ENCODE measurements at places on chromosomes 16 and 17.
A peak's percentile ranks its signal among the peaks of the same experiment; 100 is the strongest.

GRCh38 chr17:72171703-72172667 is 51.2 kb downstream of the SOX9 start:
- H3K4me3 ChIP-seq = no peak overlapping the region
- H3K27me3 ChIP-seq = no peaks in the 10 kb centered on the region
- H3K36me3 ChIP-seq = no peaks in the 10 kb centered on the region

- no peak overlapping the region for H3K27ac ChIP-seq
- no peaks in the 10 kb centered on the region for H3K27me3 ChIP-seq
- H3K4me3 ChIP-seq = no peak overlapping the region
- peaks cover 2% of the 10 kb centered on the region for H3K36me3 ChIP-seq
Measured at GRCh38 chr16:11727796-11728543, 14.7 kb downstream of the TXNDC11 start.

DNA sequence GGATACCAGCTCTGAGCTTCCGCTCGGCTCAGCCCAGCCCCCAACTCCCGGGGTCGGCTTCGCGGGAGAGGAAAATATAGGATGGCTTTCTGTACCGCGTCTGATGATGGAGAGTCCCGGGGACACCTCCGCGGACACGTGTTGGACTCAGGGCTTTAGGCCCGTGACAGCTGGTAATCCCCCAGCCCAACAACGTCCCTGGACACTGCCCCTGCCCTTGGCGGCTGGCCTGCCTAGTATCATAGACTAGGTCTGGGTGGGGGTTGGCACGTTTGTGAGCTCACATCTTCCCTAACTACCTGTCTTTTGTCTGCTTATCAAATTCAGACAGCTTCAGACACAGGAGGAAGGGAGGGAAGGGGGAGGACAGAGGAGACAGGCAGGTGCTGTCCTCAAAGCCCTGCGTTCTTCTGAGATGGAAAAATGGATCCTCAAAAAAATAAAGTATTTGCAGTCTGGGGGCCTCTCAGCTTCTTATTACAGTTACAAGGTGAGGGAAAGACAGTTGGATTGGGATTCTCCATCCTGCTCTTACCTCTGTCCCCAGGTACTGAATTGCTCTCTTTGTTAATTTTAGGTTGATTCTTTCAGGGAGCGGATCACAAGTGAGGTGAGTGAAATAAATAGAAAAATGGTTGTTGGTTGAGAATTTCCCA is 698 bp downstream of the PSME3 start:
- H3K4me3 ChIP-seq = peak overlapping the region; percentile 89
- peaks cover 42% of the 10 kb centered on the region for H3K36me3 ChIP-seq
- no peaks in the 10 kb centered on the region for H3K27me3 ChIP-seq
- DNase-seq = no peak
- peaks cover 4% of the 10 kb centered on the region for H3K4me1 ChIP-seq

- H3K4me1 ChIP-seq = peaks cover 9% of the 10 kb centered on the region
- H3K27me3 ChIP-seq = peaks cover 78% of the 10 kb centered on the region
- no peak overlapping the region for H3K27ac ChIP-seq
- H3K36me3 ChIP-seq = no peaks in the 10 kb centered on the region
Measured at GRCh38 chr16:56984639-56985038, 4.7 kb upstream of the NLRC5 start.

DNA sequence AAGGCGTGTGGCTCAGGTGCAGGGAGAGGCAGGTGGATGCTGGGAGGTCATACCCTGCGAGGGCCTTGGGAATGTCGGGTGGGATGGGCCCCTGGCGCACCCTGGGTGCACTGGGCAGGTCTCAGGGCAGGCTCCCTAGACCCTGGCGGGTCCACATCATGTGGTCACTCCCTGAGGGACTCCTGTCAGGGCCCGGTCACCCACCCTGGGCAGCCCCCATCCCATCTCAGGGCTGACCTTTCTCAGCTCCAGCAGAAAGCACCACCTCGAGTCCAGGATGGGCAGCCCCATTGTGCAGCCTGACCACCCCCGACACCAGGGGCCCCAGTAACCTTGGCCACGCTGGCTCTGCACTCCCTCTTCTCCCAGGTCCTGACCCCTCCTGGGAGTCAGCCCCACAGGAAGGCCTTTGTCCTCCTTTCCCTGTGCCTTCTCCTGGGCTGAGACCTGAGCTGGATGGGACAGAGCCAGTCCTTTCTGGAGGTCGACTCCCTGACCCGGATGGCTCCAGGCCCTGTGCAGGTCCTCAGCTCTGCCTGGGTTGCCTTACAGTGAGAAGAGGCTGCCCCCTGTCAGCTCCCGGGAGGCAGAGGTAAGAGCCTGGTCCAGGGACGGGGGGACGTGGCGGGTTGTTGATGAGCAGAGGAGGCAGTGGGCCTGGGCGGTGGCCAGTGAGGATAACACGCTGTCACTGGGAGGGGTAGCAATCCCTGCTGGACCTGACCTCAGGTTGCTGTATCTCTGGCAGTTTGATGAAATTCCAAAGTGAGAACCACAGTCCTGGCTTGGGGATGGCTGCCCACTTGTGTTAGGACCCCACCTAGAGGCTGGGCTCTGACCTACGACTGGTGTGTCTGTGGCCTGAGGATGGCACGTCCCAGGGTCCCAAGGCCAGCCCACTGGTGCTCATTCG is 77.9 kb downstream of the GOSR1 start:
- no peak overlapping the region for H3K27ac ChIP-seq
- DNase-seq = no peak
- H3K27me3 ChIP-seq = no peaks in the 10 kb centered on the region

- DNase-seq = no peak
- H3K27me3 ChIP-seq = no peaks in the 10 kb centered on the region
- no peaks in the 10 kb centered on the region for H3K36me3 ChIP-seq
Measured at GRCh38 chr16:78383118-78383517, 283.7 kb downstream of the WWOX start.

DNA sequence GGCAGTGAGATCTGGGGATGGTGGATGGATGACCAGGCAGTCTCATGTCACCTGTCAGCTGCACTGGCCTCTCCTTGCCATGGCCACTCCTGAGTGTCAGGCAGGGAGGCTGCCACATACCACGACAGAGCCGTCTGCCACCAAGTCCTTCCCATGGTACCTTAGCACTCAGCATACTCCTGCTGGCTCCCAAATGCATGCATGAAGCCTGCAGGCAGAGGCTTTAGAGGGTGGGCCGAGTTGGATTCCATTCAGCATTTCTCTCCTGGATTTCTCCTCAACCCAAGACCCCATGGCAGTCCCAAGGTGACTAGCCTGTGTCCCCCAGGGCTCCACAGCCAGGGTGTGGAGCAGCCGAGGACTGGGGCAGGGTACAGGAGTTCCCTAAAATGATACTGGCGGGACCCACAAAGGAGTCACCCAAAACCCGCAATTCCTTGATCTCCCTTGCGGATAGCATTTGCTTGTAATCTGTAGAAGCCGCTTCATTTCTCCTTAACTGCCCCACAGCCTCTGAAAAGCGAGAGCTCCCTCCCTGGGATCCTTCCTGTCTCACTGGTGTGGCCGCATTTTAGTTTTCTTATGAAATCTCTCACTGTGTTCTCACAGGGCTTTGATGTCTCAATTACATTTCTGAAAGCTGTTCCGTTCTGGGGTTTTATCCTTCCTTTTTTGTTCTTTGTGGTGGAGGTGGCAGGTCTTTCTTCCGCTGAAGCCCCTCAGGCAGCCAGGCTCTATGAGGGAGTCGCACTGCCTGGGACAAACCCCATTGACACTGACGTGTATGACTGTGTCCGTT is 141.4 kb downstream of the SOCS1 start:
- DNase-seq = no peak
- no peak overlapping the region for H3K4me3 ChIP-seq
- no peaks in the 10 kb centered on the region for H3K27me3 ChIP-seq
- no peak overlapping the region for H3K27ac ChIP-seq

- H3K36me3 ChIP-seq = no peaks in the 10 kb centered on the region
- H3K4me1 ChIP-seq = no peaks in the 10 kb centered on the region
- no peak overlapping the region for H3K4me3 ChIP-seq
- DNase-seq = no peak
- no peaks in the 10 kb centered on the region for H3K27me3 ChIP-seq
- no peak overlapping the region for H3K27ac ChIP-seq
Measured at GRCh38 chr16:9372934-9373890, 281.8 kb downstream of the HAPSTR1 start.

GRCh38 chr17:28071891-28072606 is 29.6 kb downstream of the NLK start:
- no peaks in the 10 kb centered on the region for H3K4me1 ChIP-seq
- no peaks in the 10 kb centered on the region for H3K27me3 ChIP-seq
- peaks cover 1% of the 10 kb centered on the region for H3K36me3 ChIP-seq
- no peak for DNase-seq
- no peak overlapping the region for H3K4me3 ChIP-seq

DNA sequence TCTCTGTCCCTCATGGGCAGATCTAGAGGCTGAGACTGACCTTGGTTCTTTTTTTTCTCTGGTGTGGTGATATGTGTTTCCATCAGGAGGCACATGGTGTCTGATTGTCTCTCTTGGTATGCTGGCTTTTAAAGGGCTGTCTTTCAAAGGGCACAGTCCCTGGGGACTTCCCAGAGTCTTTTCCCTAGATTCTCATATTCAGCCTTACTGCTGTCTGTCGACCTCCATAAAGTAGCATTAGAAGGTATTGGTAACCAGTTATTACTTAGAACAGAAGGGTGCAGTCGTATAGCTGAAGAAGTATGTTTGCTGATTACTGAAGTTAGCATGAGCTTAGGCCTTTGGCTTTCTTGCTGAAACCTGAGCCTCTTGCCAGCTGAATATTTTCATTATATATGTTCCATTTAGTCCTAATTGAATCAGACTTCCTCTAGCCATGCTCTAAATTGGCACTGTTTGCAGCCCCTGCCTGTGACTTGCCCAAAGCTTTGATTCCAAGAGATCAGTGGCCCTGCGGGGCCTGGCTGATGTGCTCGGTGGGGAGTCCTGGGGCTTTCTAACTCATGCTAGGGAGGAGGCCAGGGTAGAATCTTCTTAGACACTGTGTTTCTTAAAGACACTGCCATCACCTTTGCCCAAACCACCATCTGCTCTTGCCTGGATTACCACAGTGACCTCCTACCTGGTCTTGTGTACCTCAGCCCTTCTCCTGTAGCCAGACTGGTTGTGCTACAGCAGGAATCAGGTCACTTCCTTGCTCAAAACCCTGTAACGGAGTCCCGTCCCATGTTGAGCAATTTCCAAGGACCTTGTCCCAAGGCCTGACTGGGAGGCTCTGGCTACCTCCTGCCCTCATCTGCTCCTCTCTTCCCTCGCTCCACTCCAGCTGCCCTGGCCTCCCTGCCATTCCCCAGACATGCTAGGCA is 71.5 kb downstream of the WWP2 start:
- no peaks in the 10 kb centered on the region for H3K36me3 ChIP-seq
- no peak overlapping the region for H3K27ac ChIP-seq
- no peak for DNase-seq
- H3K4me1 ChIP-seq = peaks cover 6% of the 10 kb centered on the region
- H3K27me3 ChIP-seq = no peaks in the 10 kb centered on the region
- H3K4me3 ChIP-seq = peak overlapping the region; percentile 41

DNA sequence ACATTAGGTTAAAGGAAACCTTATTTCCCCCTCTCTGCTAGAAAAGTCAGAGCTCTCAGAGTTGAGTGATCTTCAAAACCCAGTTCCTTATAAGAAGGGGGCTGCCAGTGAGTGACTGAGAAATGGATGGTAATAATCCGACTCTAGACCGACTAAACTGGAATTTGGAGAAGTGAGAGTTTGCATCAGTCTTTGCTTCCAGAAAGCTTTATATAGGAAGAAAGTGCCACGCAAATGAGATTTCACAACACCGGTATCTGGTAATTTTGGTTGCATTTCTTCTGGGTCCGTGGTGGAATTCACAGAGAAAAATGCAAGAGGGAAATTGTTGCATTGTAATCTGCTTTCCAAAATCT is 271.4 kb downstream of the MAF start:
- no peak for DNase-seq
- no peaks in the 10 kb centered on the region for H3K27me3 ChIP-seq
- H3K4me1 ChIP-seq = no peaks in the 10 kb centered on the region

DNA sequence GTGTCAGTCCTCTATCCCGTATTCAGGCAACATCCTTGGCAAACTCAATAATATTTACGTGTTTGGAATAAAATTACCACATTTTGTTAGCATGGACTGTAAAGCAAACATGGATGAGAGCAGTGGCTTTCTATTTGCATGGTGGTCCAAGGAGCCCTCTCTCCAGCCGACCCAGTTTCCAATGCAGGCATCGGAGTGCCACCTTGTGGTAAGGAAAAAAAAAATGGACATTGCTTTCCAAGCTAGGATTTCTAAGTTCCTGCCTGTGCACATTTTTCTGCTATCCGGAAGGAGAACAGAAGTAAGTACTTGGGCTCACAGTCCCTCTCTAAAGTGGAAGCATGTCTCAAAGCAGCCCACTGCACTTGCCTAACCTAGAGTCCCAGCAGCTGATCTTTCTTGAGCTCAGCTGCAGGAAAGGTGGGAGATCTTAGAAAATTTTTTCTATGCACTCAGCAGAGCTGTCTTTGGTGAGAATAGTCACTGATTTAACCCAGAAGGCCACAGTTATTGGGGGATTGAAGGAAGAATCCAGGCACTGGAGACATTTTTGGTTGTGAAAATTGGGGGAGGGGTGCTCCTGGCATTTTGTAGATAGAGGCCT is 46.0 kb upstream of the ERCC4 start:
- H3K27me3 ChIP-seq = no peaks in the 10 kb centered on the region
- DNase-seq = peak; percentile 55
- H3K27ac ChIP-seq = no peak overlapping the region
- H3K36me3 ChIP-seq = no peaks in the 10 kb centered on the region

GRCh38 chr16:83779886-83780285 is 27.9 kb upstream of the HSBP1 start:
- H3K27ac ChIP-seq = no peak overlapping the region
- peaks cover 15% of the 10 kb centered on the region for H3K4me1 ChIP-seq
- H3K4me3 ChIP-seq = no peak overlapping the region

GRCh38 chr17:13537871-13538643 is 63.7 kb downstream of the HS3ST3A1 start:
- peaks cover 73% of the 10 kb centered on the region for H3K36me3 ChIP-seq
- no peak for DNase-seq
- no peaks in the 10 kb centered on the region for H3K27me3 ChIP-seq
- H3K27ac ChIP-seq = no peak overlapping the region
- H3K4me1 ChIP-seq = no peaks in the 10 kb centered on the region

DNA sequence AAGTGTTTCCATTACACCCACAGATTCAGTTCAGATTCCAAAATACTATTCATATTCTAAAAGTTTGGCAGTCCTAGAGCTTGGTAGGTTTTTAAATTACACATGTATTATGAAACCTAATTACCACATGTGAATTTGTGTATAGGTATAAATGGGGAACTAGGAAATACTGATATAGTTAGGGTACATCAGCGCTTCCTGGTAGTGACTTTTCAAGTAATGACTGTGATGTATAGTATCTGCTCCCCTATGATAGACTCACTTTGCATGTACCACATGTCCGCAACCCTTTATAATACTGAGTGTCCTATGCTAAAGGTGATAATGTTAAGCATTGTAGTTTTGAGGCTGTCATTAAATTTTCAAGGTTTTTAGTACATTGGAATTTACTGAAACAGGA is 22.9 kb downstream of the CDK12 start:
- peaks cover 4% of the 10 kb centered on the region for H3K36me3 ChIP-seq
- H3K4me3 ChIP-seq = no peak overlapping the region
- DNase-seq = no peak
- H3K27ac ChIP-seq = no peak overlapping the region
- H3K4me1 ChIP-seq = no peaks in the 10 kb centered on the region

DNA sequence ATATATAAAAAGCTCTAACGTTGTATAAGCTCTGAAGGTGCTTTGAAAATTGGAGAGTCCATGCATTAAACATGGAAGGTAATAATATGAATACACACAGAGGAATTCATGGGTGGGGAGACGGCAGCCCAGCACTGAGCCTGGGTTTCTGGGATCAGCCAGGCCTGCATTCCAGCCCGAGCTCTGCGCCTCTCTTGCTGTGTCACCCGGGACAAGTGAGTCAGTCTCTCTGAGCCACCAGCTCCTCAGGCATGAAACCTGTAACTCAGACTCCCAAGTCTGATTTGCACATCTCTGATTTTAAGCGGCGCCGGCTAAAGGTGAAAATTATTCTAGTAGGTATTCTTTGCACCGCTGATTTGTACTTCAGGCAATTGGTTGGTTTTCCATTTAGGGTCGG is 238.8 kb downstream of the MRTFB start:
- no peak for DNase-seq
- H3K36me3 ChIP-seq = no peaks in the 10 kb centered on the region
- H3K4me3 ChIP-seq = no peak overlapping the region
- H3K27ac ChIP-seq = no peak overlapping the region
